Naive thymus-derived CD4-positive, alpha-beta T cell (primary cell): ENCODE measurements at places on chromosomes 13 and 19. TPM values are rescaled to one million over a fixed set of nuclear protein-coding genes. Genes with fewer than 3 reads are reported as not detected.

GRCh38 chr19:2663920-2664571 is 38.4 kb downstream of the GNG7 start:
- H3K27me3 ChIP-seq: no peaks in the 10 kb centered on the region
- no peak for DNase-seq
- H3K4me3 ChIP-seq: no peak overlapping the region
- H3K27ac ChIP-seq: no peak overlapping the region

GRCh38 chr13:75400775-75401174 is 81.2 kb downstream of the TBC1D4 start:
- no peaks in the 10 kb centered on the region for H3K36me3 ChIP-seq
- no peak overlapping the region for H3K4me3 ChIP-seq
- no peaks in the 10 kb centered on the region for H3K4me1 ChIP-seq
- no peak overlapping the region for H3K27ac ChIP-seq
- no peak for DNase-seq

DNA sequence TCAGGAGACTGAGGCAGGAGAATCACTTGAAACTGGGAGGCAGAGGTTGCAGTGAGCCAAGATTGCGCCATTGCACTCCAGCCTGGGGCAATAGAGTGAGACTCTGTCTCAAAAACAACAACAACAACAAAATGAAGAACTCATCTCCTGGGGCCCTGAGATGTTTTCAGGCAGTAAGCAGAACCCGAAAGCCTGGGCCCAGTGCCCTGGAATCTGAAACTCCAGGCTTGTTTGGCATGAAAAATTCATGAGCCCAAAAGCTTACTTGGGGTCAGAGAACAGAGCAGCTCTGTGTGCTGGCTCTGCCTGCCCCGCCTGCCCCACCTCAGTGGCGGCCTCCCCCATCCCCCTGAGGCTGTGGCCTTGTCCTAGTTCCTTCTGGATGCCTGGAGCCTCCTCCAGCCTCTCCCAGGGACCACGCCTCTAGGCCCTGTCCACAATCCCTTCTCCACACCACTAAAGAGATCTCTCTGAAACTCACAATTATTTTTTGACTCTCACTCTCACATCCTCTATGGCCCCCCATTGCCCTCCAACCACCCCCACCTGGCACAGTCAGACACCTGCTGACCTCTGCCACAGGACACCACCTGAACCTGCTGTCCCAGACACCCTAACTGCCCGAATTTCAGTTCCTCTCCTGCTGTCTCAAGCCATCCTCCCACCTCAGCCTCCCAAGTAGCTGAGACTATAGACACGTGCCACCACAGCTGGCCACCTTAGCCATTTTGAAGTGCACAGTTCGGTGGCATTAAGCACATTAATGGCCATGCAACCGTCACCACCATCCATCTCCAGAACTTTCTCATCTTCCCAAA is 6.9 kb upstream of the AP1M2 start:
- no peaks in the 10 kb centered on the region for H3K27me3 ChIP-seq
- no peak overlapping the region for H3K27ac ChIP-seq
- no peak for DNase-seq
- no peaks in the 10 kb centered on the region for H3K36me3 ChIP-seq

DNA sequence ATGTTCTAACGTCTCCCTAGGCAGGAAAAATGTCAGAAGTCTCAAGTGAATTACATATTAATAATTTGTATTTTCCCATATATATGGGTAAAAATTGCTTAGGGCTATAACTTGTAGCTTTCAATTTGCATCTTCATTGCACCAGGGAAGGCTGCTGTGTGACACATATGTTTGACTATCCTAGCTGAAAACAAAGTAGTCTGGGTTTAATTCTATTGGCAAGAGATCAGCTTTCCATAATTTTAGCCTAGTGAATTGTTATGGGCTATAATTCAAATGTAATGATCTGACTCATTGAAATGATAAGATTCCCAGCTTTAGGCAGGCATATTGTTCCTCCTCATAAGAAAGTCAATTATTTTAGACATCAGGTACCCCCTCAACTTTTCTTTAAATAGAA is 553.1 kb downstream of the DCT start:
- H3K36me3 ChIP-seq: no peaks in the 10 kb centered on the region
- DNase-seq: no peak
- no peak overlapping the region for H3K27ac ChIP-seq
- no peaks in the 10 kb centered on the region for H3K4me1 ChIP-seq
- no peaks in the 10 kb centered on the region for H3K27me3 ChIP-seq
- no peak overlapping the region for H3K4me3 ChIP-seq

DNA sequence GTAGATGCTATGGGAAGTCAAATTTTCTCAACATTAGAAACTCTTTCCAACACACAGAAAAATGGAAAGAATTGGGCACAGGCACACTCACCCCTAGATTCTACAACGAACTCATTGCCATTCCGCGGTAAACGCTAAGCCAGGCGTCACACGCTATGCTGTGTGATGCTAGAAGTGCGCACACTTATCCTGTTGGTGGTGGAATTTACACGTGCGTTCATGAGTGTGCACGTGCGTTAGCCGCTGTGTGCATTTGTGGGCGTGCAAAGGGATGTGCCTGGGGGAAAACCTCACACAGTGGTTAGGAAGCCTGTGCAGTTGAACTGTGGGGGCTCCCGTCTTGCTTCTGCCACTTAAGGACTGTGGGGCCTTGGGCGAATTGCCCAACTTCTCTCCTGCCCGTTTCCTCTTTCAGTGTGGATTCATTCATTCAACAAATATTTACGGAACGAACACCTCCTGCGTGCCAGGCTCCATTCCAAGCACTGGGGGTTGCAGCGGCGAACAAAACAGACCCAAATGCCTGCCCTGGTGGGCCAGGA is 7.7 kb downstream of the NFILZ start:
- no peak for DNase-seq
- no peak overlapping the region for H3K4me3 ChIP-seq
- H3K4me1 ChIP-seq: no peaks in the 10 kb centered on the region
- H3K36me3 ChIP-seq: no peaks in the 10 kb centered on the region
- H3K27me3 ChIP-seq: no peaks in the 10 kb centered on the region

- H3K4me3 ChIP-seq: no peak overlapping the region
- H3K4me1 ChIP-seq: no peaks in the 10 kb centered on the region
- no peak for DNase-seq
- no peaks in the 10 kb centered on the region for H3K27me3 ChIP-seq
- no peak overlapping the region for H3K27ac ChIP-seq
- no peaks in the 10 kb centered on the region for H3K36me3 ChIP-seq
Observed at GRCh38 chr13:48859272-48860105, 116.2 kb upstream of the FNDC3A start.

DNA sequence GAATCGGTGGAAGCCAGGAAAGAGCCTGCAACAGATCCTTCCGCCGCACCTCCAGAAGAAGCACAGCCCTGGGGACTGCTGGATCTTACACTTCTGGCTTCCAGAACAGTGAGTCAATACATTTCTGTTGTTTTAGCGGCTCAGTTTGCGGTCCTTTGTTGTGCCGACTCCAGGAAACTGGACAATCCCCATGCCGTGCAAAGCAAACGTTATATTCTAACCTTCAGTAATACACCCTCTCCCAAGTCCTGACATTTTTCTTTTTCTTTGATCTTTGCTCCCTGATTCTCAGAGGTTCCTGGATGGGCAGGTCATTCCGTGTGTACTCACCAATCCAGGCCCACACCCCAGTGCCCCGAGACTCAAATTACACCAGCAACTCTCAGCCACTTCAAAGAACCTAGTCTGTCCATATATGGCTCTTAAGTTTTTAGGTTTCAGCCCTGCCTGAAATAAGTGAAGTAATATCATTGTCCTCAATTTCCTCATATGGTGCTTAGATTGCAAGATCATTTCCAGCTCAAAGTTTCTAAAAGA is 387.1 kb upstream of the SGCG start:
- no peaks in the 10 kb centered on the region for H3K4me1 ChIP-seq
- no peak for DNase-seq
- H3K4me3 ChIP-seq: no peak overlapping the region
- no peak overlapping the region for H3K27ac ChIP-seq

- no peak for DNase-seq
- H3K36me3 ChIP-seq: no peaks in the 10 kb centered on the region
- peaks cover 3% of the 10 kb centered on the region for H3K4me1 ChIP-seq
Observed at GRCh38 chr19:1172353-1173158, 1.5 kb downstream of the SBNO2 start.

Gene OR7C1
- total RNA-seq: not detected
